CD14-positive monocyte (primary cell): ENCODE measurements at places on chromosomes 6 and 20.

DNA sequence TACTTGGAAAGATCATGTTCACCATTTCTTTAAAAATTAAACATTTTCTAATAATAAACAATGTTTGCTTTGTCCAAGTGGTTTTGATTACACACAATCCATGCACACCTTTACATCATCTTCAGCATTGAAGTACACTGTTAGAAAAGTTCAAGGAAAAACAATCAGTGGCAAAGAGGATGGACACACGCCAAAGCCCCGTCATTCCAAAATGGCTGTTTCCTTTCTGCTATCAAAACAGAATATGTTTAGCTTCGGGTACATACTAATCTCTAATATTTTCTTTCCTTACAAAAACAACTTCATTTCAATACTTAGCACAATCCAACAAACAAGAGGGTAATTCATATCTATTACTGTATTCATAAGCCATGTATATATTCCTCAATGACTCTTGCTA is 24.5 kb downstream of the REPS1 start:
- DNase-seq: no peak

- no peak for DNase-seq
Observed at GRCh38 chr6:158290040-158290439, 22.2 kb upstream of the TULP4 start.

DNA sequence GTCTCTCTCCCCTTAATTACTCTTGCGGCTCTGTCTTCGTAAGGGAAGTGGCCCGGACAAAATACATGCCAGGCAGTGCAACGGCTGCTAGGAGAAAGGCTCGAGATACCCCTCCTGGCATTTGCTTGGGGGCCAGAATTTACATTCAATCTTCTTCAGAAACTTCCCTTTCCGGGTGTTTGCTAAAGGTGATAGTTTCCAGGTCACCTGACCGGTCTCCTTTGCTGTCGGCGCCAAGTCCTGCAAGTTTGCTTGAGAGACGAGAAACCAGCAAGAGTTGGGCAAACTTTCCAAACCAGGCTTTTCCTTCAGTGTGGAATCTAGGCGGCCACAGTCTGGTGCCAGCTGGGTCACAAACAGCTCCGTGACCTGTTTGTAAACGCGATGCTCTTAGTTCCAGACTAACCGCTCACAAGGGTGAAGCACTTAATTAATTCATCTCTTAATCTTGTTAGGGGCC is 563 bp upstream of the SRSF3 start:
- DNase-seq: peak; percentile 60

- no peak for DNase-seq
Observed at GRCh38 chr6:15800841-15801617, 138.2 kb upstream of the DTNBP1 start.

- DNase-seq: no peak
Observed at GRCh38 chr6:151071295-151071694, 168.5 kb upstream of the AKAP12 start.

- no peak for DNase-seq
Observed at GRCh38 chr6:25489399-25489798, 162.6 kb upstream of the SCGN start.

DNA sequence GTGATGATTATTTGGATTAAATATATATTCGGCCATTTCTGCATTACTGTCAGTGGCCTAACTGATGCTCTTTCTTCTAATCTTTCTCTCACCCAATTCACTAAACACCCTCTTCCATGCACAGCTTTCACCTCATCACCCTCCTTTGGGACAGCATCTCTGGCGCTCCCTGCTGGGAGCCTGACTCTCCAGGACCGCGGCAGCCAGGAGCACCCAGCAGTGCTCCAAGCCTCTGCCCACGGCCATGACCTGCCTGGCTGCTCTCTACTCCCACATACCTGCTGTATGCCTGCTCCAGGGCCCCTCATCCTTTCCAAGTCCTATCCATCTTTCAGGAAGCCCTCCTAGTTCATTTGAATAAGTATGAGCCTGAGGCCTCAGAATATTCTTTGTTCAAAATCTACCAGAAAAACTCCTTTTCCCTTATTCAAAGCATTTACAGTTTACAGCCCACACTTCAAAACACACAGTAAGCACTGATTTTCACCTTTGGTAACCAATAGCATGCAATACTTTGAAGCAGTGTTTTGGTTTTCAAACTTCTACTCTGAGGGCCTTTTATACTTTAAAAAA is 15.2 kb downstream of the CTCFL start:
- DNase-seq: peak; percentile 17

DNA sequence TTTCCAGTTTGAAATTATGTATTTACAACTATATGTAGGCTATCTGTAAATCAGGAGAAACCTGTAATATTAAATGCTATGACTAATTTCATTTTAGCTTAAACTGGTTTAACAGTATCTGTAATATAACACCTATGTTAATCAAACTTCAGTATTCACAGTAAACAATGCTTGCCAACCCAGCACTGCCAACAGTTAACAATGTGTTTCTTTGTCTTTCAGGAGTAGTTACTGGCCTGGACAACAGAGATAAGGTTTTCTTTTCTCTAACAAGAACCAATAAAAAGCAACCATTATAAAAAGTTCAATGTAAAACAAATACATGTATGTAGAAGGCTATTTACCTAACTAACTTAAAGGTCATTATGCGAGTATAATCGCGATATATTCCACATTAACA is 158.8 kb downstream of the CDK19 start:
- DNase-seq: no peak

GRCh38 chr6:56292505-56293181 is 45.3 kb upstream of the COL21A1 start:
- peak; percentile 40 for DNase-seq

DNA sequence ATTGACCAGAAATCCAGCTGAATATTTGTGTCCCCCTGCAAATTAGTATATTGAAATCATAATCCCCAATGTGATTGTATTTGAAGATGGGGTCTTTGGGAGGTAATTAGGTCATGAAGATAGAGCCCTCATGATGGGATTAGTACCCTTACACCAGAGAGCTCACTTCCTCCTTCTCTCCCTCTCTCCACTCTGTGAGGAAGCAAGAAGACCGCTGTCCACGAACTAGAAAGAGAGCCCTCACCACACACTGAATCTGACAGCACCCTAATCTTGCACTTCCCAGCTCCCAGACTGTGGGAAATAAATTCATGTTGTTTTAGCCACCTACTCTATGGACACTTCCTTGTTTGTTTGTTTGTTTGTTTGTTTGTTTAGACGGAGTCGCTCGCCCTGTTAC is 11.9 kb upstream of the PLAGL1 start:
- DNase-seq: peak; percentile 12

DNA sequence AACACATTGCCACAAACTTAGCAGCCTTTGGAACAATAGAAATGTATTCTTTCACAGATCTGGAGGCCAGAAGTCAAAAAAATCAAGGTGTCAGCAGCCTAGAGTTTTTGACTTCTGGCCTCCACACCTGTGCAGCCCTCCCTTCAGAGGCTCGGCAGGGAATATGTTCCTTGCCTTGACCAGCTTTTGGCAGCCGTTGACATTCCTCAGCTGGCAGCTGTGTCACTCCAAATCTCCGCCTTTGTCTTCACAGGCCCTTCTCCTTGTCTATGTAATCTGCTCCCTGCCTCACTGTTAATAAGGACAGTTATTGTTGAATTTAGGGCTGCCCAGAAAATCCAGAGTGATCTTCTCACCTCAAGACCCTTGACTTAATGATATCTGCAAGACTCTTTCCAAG is 17.2 kb upstream of the AHI1 start:
- no peak for DNase-seq

GRCh38 chr6:43240950-43241349 is 2.3 kb upstream of the TTBK1 start:
- no peak for DNase-seq

DNA sequence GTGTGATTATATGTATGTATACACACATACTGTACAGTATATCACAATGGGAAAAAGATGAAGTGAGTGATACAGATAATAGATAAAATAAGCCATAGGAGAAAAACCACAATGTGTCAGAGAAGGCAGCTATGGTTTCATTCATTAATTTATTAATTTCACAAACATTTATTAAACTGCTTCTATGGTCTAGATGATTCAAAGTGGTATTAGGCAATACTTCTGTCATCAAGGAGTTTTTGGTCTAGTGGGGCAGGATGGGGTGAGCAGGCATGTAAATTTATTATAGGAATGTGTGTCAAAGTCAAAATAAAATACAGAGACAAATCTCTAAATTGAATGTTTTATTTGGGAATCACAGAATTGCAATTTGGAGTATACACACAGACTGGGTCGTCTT is 65.2 kb upstream of the ANKEF1 start:
- no peak for DNase-seq

DNA sequence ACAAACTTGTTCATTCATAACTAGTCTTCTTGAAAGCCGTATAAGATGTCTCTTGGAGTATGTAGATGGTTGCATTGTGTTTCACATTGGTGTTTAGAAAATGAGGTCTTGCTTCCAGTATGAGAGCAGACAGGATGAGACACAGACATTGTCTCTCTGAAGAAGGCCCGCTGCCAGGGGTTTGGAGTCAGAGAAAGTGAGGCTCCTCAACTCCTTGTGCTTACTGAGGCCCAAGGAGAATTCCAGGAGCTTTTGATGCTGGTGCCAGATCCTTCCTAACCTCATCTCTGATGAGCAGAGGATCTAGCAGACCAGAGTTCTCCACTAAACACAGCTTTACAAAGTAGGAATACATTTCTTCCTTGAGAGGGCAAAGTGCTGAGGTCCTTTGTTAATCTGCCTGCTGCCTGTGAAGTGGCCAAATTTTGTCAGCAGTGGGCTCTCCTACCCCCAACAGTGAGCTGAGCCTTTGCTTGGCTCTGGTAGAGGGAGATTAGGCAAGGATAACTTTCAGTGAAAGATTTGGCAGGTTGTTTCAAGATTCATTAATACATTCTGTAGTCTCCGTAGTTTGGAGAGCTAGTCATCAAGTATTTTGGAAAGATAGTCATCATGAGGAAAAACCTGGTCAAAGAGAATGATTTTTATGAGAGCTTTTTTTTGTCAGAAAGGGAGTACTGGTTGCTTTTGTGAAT is 9.7 kb downstream of the MAPRE1 start:
- no peak for DNase-seq

DNA sequence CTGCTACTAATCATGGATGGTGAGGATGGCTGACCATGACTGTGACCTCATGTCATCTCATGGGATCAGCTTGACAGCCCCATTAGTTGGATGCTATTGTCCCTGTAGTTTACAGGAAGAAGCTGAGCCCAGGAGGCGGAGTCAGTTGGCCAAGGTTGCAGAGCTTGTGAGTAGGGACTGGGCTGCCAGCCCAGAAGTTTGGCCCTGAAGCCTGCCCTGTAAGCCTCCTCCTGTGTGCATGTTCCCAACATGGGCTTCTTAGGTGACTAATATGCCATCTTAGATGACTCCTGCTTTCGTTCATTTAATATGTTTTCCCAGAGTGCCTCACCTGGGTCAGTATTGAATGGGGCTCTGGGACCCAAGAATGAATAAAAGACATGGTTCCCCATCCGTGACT is 6.9 kb downstream of the EDN3 start:
- DNase-seq: no peak

DNA sequence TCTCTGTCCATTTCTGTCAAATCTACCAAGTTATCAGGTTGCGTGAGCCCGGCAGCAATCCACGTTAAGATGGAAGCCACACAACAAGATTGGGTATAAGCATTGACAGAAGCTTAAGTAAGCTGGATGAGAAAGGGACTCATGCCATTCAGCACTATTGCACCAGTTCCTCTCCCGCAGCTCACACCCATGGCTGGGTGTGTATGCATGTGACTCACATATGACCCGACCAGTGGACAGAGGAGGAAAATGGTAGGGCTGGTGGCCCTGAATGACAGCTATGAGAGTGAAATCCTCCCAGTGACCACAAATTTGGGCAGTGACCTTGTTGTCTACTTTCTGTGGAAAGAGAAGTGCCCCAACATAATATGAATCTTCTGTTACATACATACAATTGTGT is 113.5 kb downstream of the OTOR start:
- DNase-seq: no peak

- no peak for DNase-seq
Observed at GRCh38 chr20:39123185-39123557, 161.0 kb downstream of the DHX35 start.

GRCh38 chr20:37907330-37907676 is 4.4 kb downstream of the VSTM2L start:
- DNase-seq: no peak

DNA sequence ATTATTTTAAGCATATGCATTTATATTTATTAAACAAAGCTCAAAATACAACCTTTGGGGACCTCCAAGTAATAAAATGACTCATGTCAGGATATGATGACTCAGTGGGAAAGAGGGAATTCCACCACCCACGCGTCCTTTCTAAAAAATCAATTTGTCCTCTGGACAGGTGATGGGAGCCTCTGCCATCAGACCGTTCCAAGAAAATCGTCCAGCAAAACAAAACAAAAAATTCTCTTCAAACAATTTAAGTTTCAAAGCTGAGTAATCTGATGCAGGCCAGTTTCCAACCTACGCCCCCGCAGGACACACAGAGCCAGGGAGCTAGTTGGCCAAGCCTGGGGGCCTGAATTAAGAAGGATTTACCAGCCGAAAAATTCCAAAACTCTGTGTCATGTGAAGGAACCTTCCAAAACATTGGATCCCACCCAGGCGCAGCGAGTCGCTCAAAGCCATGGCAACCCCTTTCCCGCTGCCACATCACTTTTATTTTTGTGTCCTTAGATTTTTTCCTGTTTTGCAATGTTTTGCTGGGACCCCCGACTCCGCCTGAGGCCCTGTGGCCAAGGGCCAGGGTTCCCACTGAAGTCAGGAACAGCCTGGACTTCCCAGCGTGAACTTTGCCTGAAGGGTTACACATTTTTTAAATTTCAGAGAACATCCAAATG is 95.3 kb downstream of the NFATC2 start:
- no peak for DNase-seq

DNA sequence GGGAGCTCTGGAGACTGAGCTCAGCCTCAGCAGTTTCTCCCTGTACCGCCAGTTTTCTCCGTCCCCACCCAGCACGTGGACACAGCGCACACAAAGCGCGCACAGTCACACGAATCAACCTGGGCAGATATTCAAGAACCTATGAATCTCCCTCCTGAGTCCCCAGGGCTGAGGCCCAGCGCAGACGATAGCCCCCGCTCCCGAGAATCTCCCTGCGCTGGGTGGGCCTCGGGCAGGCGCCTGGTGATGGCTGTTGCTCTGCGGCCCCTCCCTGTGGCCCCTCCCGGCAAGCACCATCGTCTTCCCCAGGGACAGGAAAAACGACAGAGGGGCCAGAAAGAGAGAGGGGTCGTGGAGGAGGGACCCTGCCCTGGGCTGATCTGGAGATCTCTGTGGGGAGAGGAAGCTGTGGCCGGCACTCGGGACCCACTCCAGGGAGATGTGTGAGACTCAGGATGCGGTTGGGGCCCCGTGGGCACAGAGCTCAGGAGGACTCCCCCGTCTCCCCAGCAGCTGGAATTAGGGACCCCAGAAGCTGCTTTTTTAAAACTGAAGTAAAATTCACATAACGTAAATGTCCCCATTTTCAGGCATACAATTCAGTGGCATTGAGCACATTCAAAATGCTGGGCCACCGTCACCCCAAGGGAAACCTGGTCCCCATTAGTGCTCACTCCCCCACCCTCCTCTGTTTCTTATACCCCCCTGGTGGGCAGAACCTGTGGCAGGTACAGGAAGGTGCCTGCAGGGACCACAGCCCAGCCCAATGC is 330.8 kb downstream of the TAF4 start:
- DNase-seq: no peak

GRCh38 chr20:48523191-48523995 is 304.4 kb downstream of the PREX1 start:
- no peak for DNase-seq
